Stimulated activated CD8-positive, alpha-beta memory T cell treated with anti-CD3 and anti-CD28 coated beads, Interleukin-7, amount 100 ng/mL, for 1 hour (primary cell): ENCODE measurements at places on chromosomes 2 and 18.

DNA sequence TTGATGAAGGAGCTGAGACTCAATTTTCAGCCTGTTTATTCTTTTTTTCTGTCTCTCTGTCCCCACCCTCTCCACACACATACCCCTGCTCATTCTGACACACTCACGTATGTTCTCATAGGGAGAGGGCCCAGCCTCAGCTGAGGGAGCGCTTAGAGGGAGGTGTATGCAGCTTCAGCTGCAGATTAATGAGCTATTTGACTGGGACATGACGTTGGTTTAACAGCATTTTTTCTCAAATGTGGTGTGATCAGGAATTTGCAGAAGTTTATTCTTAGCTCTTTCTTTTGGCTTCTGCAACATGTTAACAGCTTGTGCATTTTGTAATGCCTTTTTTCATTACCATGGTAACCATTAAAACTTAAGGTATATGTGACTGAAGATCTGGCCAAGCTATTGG is 1547.1 kb upstream of the PIK3C3 start:
- no peak for DNase-seq

GRCh38 chr2:189683348-189683747 is 8.9 kb downstream of the ANKAR start:
- DNase-seq: no peak

GRCh38 chr2:144703852-144704708 is 184.2 kb upstream of the ZEB2 start:
- no peak for DNase-seq

GRCh38 chr2:33384599-33384961 is 91.9 kb upstream of the RASGRP3 start:
- no peak for DNase-seq

GRCh38 chr18:23479829-23480505 is 23.3 kb upstream of the RMC1 start:
- no peak for DNase-seq

DNA sequence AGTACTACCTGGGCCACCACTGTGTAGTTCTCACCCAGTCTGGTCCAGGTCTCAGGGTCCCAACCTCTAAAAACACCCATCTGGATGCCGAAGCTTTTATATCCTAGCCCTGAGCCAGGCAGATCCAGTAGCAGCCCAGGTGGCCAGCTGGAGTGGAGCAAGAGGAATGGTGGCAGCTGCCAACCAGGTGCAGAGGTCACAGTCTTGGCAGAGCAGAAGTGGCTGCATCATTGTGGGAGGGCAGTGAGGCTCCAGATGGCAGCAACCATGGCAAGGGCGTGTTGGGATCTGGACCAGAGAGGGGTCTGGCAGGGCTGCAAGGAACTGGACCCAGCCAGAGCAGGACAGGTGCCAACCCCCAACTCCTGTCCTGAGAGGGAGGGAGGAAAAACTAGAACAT is 72.2 kb upstream of the AGAP1 start:
- DNase-seq: no peak

DNA sequence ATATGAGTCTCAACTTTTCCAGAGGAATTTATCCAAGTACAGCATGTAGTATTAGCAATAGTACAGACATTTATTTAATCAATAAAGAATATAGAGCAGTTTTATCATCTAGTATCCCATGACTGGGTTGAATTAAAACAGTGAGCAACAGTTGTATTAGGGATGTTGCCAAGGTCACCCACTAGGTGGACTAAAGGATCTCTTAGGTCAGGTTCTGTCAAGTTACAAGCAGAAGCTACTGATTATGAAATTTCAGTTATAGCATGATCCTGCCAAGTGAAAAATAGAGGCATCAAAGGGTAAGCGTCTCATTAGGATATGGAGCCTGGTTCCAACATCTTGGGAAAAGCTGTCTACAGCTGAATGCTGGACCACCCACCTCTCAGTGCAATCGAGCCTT is 52.1 kb upstream of the LAPTM4A start:
- DNase-seq: no peak

DNA sequence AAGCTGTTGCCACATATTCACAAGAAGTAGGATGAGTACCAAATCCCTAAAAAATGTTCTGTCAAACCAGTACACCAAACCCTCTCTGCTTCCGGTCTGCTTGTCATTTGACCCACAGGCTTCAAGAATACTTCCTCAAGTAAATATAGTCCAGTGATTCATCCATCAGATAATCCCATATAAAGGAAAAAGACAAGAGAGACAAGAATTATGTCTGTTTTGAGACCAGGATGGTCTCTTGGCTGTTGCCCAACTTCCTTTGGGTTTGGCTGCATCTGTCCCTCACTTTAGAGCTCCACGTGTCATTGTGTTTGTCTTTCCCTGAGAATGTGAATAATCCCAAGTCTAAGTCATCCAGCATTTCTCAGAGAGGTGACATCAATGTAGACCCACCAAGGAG is 91.5 kb upstream of the NRP2 start:
- DNase-seq: no peak

DNA sequence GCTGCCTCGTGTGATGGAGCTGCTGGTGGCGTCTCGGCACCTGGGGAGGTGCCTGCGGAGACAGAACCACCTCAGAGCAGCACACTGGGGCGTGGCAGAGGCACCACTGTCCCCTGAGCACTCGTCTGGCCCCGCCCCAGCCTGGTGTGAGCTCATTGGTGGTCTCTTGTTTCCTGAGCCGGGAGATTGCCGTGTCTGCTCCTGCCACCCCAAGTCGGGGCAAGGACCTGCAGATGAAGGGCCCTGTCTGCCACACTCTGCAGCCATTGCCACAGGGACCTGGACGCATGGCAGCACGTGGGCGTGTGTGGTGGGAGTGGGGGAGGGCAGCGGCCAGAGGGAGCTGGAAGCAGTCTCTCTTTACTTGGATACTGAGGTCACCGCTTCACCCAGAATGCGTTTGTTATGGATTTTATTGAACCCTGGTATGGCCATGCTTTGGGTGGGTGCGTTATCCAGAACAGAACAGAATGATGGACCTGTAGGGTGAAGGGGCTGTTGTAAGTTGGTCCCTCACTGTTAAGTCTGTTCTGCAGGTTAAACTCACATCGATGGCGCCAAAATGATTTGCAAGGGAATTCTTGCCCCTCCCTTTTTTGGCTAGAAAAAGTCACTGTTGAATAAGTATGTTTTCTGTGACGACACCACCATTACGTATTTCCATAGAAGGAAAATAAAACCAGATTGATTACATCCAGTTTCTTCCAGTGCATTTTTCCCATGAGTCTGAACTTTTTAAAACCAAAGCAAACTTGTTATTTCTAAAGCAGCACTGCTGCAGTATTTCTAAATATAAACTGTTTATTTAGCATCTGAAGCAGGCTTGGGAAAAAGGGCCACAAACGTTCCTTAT is 92.0 kb downstream of the USP40 start:
- no peak for DNase-seq

DNA sequence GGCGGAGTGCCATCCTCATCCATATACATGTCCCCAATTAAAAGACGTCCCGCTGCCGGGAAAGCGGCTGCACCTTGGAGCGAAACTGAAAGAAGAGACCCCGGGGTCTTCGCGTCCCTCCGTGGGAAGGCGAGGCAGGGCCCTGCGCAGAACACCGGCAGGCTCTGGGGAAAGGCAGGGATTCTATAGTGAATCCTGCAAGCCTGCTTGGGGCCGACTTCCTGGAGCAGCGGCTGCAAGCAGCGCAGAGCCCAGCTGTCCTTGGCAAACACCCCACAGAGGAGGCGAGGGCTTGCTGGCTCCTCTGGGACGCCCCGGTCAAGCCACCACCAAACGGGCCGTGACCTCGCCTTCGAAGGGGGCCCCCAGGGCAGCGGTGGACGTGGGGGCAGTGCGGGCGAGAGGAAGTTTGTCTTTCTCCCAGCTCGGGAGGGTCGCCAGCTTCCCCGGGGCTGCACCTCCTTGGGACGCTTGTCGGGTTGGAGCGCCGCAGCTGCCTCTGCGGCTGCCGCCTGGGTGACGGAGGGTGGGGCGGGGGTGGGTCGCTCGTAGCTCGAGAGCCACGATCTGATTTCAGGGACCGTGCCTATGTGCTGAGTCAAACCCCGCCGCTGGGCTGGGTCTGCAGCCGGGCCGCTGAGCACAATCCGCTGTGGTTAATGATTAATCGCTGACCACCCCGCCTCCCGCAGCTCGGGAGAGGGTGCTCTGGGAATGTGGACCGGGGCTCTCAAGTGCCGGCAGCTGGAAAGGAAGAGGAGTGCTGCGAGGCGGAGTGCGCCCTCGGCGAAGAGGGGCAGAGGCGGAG is 486 bp upstream of the GPR39 start:
- no peak for DNase-seq

DNA sequence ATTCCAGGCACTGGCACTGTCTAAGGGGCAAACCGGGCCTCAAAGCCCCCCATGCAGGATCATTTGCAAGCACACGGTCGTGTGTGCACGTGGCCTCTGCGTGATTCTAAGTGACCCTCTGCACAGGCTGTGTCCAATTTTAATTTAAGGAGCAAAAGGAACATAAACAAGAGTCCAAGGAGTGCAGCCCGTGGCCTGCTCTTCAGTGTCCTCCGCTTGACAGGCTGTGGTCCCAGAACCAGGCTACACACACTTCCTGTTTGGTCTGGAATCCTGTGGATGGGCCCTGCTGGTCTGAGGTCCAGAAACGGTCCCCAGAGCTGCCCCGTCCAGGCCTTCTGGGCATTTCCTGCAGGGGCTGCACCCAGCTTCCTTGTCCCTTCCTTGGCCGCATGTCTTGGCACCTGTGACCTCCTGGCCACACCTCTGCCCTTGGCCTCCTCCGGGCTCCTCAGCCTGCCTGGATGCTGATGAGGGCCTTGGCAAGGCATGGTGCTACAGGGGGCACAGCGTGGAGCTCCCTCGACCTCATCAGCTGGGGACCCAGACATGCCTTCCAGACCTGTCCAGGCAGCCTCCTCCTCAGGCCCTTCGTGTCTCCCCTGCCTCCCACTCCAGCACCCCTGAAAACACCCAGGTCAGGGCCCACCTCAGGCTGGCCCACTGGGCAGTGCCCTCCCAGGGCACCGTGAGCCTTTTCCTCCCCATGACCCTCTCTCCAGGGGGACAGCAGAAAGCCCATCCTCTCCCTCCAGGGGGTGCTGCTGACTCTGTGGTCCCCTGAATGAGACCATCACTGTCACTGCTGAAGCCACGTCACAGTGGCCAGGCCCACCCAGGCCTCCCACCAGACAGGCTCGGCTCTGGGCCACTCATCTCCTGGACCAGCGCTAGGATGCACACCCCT is 136.4 kb upstream of the GPC1 start:
- no peak for DNase-seq

GRCh38 chr2:425947-426346 is 138.1 kb upstream of the ALKAL2 start:
- no peak for DNase-seq

DNA sequence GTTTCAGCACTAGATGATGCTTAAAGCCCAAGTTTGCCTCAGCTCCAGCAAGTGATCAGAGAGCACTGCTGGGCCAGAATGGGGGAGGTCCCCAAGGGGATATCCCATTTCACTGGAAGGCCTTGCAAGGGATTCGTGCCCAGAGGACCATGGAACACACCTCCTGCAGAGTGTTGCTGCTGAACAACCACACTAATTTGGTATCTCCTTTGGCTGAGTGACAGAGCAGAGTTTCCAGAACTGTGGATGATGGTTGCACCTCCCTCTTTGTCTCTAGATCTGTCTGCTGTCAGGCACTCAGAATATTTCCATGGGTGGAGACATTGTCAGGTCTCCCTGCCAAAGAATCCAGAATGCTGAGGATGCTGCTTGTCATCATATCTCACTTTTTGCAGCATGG is 484.8 kb upstream of the NETO1 start:
- no peak for DNase-seq

GRCh38 chr2:203438528-203438927 is 96.6 kb downstream of the RAPH1 start:
- no peak for DNase-seq

DNA sequence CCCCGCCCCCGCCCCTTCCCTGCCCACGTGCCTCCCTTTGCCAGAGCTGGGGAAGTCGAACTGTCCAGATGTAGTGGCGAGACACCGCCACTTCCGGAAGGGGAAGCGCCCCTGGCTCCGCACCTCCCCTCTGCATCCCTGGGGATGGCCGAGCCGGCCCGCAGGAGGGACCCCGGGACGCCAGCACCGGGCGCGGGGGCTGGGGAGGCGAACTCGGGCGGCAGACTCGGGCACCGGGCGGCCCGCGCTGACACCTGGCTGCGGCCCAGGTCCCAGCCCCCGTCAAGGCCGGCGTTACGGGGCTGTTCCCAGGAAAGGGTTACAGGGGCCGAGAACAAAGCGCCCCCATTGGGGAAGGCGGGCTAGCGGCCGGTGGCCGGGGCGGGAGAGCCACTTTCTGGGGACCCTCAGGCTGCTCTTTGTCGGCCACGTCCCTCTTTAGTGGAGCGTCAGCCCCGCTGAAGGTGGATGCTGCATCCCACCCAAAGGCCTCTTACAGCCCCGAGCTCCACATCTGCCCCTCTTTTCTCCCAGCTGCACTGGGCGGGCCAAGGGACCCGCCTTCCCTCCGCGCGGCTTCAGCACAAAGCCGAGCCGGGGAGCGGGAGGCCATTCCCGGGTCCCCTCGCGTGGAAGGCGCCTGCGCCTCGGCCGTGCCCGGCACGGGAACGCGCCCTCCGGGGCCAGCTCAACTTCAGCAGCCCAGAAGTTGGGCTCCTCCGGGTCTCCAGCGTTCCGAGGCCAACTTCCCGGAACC is 1.3 kb downstream of the SDC1 start:
- DNase-seq: no peak

- DNase-seq: no peak
These were observed 40.1 kb downstream of the RASGRP3 start for GRCh38 chr2:33516456-33516995.

- DNase-seq: no peak
These were observed 623.0 kb downstream of the BCL11A start for GRCh38 chr2:59930430-59930829.

- no peak for DNase-seq
These were observed 66.5 kb downstream of the MRO start for GRCh38 chr18:50753311-50753710.

DNA sequence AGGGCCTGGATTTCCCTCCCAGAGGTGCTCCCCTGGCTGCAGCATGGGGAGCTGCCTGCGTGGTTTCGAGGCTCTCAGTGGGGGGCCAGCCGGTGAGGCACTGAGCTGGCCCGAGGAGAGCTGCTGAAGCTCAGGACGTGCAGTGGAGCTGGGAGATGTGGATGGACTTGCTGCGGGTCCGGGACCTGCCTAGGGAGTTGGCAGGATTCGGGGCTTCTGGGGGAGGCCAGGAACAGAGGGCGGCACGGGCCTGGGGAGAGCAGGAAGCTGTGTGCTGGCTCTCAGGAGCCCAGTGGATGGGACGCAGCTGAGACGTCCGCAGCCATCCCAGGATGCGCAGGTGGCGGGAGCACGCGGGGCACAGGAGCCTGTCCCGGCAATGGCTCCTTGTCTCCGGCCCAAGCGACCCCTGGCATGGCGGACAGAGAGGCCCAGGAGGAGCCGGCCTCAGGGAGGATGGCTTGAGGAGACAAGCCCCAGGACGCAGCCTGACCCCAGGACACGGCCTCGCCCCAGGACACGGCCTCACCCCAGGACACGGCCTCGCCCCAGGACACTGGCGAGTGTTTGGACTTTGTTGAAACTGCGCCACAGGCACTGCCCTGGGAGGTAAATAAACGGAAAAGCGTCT is 116.1 kb downstream of the NFATC1 start:
- DNase-seq: no peak
